ENCODE measurements at places on chromosomes 7 and 10. TPM values are rescaled to one million over a fixed set of nuclear protein-coding genes. Genes with fewer than 3 reads are reported as not detected.

PLXNA4 gene
- 0.14 TPM for total RNA-seq

PTF1A gene
- not detected for total RNA-seq

PIK3CG gene
- total RNA-seq, result 80.7 TPM

ZNF503 gene
- total RNA-seq, result 0.11 TPM

ZNF488 gene
- total RNA-seq, result not detected

- H3K27ac ChIP-seq, result peak overlapping the region; percentile 97
- H3K27me3 ChIP-seq, result no peaks in the 10 kb centered on the region
- peak overlapping the region; percentile 97 for H3K4me3 ChIP-seq
- H3K36me3 ChIP-seq, result no peaks in the 10 kb centered on the region
- DNase-seq, result peak; percentile 94
Measured at GRCh38 chr7:64307254-64308015, 6.3 kb upstream of the ZNF736 start.

DNA sequence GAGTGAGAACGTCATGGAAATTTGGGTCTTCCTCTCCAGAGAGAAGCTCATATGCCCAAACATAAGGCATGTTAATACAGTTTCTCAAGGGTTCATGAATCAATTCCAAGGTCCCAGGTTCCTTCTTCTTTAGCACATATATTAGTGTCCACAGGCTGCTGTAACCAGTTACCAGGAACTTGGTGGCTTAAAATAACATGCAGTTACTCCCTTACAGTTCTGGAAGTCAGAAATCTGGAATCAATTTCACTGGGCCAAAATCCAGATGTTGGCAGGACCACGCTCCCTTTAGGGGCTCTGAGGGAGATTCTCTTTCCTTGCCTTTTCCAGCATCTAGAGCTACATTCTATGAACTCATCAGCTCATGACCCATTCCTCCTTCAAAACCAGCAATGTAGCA lies 64.8 kb downstream of the MRC1 start:
- no peak overlapping the region for H3K4me3 ChIP-seq
- H3K27me3 ChIP-seq, result peaks cover 2% of the 10 kb centered on the region
- H3K27ac ChIP-seq, result no peak overlapping the region
- no peaks in the 10 kb centered on the region for H3K36me3 ChIP-seq

- H3K4me3 ChIP-seq, result no peak overlapping the region
- no peak for DNase-seq
- peaks cover 20% of the 10 kb centered on the region for H3K27me3 ChIP-seq
- H3K27ac ChIP-seq, result no peak overlapping the region
- no peaks in the 10 kb centered on the region for H3K4me1 ChIP-seq
Measured at GRCh38 chr7:112086496-112087254, 119.5 kb downstream of the DOCK4 start.

DNA sequence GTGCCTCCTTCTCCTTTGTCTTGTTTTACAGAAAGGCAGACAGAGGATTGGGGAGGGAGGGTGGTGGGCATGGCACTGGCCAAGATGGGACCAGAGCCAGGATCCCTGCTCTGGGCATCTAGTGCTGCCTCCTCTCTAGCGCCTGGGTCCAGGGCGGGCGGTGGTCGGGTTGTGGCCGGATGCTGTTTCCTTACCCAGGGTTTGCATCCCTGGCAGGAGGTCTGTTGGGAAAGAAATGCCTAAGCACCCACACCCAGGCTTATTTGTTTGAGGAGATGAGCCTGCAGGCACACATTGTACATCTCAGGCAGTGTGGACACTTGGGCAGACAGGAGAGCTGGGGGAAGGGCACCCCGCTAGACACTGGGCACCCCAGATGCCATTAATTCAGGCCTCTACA lies 102.3 kb upstream of the PCBD1 start:
- no peak for DNase-seq
- H3K4me3 ChIP-seq, result no peak overlapping the region
- peaks cover 5% of the 10 kb centered on the region for H3K27me3 ChIP-seq

DNA sequence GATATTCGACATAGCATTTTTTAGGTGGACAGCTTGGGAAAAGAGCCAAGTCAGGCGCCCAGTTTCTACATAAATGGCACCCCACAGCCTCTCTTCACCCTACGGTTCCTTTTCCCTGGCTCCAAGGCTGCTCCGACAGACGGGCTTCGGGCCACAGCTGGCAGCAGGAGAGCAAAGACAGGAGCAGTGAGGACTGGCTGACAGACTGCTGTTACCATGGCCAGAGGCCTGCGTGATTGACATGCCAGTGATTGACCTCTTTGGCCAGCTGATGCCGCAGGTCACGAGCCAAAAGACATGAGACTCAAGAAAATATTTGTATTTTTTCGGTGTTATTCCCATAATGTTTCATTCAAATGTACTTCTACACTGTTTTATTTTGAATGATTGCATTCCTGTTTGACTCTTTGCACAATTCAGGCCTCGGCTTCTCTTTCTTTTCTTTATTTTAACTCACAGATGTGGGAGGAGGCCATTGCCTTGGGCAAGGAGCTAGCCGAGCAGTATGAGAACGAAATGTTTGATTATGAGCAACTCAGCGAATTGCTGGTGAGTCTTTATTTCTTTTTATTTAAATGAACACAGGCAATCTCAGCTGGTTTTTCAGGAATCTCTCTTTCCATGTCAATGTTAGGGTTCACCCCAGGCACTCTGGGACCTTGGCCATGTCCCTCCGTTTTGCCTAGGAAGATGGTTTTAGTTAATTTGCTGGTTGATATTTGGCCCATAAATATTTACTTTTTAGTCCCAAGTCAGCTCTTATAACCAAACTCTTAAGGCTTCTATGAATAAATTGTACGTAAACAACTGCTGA lies 146.3 kb upstream of the NPS start:
- no peak for DNase-seq
- H3K27me3 ChIP-seq, result no peaks in the 10 kb centered on the region
- H3K36me3 ChIP-seq, result no peaks in the 10 kb centered on the region
- H3K4me3 ChIP-seq, result no peak overlapping the region
- H3K27ac ChIP-seq, result no peak overlapping the region
